ENCODE measurements at places on chromosomes 11 and 22.

- DNase-seq = no peak
Measured at GRCh38 chr11:2531987-2532703, 87.3 kb downstream of the KCNQ1 start.

GRCh38 chr11:57269571-57270021 lies 32.5 kb upstream of the APLNR start:
- no peak for DNase-seq

DNA sequence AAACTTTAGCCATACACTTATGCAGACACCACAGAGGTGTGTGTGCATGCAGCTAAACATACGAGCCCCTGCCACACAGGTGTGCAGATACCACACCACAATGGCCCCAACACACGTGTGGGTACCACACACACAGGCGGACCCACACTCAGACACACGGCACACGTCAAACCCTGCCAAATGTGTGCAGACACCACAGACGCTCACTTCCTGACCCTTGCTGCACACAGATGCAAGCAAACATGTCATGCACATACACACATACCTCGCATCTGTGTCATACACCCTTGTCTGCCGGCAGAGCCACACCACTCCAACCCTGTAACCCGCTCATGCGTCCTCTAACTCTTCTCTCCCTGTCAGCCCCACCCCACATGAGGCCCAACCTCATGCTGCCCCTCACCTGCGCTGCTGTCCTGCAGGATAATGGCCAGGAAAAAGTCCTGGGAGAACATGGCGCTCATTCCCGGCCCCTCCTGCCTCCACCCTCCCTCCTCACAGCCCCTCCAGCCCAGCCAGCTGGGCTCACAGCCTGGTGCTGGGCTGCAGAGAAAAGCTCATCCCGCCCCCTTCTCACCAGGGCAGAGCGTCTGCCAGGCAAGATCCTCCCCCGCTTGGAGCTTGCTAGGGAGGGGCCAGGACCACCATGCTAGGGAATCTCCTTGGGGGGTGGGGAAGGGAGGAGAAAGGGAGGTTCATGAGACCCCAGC lies 14.2 kb downstream of the SMPD1 start:
- DNase-seq = no peak

GRCh38 chr11:130471731-130472433 lies 23.4 kb downstream of the ADAMTS15 start:
- DNase-seq = no peak

- DNase-seq = no peak
Measured at GRCh38 chr11:11135820-11136476, 217.1 kb downstream of the CSNK2A3 start.

DNA sequence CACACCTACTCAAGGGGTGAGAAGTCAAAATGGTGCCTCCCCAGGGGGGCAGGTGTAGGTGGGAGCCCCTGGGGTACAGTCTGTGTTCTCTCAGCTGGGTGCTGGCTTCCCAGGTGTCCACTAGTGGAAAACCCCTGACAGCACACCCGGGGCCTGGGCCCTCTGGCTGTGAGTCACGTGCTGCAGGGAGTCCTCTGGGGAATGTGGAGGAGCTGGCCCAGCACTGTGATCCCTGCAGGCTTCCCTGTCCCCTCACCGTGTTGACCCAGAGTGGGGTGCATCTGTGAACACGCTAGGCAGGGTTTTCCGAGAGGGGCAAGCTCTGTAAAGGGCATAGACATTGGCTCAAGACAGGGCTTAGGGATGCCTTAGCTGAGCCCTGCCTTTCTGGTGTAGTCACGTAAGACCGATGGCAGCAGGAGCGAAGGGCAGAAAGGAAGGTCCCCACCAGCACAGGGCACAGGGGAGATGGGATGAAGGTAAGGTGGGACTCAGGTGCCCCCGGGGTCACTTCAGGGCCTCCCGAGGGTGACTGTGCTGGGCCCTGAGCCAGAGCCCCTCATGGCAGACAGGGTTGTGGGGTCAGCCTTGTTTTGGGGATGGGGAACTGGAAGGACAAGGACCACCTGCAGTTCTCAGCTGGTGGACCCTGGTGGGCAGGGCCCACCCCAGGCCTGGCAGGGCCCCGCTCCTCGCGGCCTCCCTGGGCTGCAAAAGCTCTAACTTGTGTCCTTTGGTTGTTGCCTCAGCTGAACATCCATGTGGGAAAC lies 14.1 kb downstream of the DERL3 start:
- no peak for DNase-seq

GRCh38 chr11:32244453-32244852 lies 153.6 kb downstream of the RCN1 start:
- DNase-seq = no peak

DNA sequence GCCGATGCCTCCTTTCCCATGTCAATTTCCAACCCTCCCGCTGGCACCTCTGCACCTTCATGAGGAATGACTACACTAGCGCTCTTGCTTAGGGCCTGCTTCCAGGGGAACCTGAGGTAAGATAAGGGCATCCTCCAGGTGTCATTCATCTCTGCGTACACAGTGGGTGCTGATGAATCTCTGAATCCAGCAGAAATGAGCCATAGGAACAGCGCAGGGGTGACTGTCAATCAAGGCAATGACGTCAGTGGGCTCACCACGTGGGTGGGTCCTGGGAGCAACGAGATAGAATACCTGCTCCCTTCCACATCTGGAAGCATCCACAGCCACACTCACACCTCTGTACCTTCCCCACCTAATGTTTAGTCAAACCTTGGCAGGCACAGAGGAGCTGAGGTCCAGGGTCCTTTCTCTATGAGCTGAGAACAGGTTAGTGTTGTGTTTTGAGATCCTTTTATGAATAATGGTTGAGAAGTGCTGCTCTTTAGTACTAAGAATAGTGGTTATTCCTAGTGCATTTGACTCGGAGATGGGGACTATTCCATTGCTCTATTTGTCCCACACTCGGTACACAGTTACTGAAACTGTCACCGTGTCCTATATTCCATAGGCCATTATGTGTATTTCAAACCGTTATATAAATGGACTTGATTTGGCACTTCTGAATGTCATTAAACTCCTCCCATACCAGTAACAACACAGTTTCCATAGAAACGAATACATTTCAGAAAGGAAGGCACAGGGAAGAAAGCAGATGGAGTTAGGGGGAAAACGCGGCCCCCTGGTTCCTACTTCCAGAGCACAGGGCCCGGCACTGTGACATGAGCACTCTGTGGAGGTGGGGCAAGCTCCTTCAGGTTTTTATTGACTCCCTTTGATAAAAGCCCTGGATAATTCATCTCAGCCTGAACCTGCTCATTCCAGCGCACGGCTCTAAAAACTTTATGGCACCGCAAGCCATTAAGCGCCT lies 193.4 kb downstream of the ST3GAL4 start:
- no peak for DNase-seq

DNA sequence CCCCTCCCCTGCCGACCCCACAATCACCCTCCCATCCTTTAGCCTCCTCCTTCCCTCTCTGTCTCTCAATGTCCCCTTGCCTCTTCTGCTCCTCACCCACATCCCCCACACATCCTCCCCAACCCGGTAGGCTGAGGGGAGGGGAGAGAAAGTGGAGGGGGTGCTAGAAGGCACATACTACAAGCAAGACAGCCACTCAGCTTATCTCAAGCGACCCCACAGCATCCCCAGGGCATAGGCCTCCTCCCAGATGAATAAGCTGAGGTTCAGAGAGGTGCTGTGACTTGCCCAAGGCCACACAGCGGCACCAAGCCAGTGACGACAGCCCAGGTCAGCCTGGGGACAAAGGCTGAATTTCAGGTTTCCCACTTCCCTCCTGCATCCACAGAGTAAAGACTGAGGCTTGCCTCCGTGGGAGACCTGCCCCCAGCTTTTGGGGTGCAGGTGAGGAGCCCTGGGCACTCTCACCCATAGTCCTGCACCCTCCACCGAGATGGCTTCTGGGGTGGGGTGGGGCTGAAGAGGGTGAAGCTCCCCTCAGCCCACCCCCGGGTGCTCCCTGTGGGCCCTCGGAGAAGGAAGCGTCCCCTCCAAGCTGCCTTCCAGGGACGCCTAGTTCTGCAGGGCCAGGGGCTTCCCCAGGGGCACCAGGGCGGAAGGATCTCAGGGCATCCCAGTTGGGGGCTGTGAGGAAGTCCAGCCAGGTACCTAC lies 511 bp downstream of the RAC2 start:
- DNase-seq = no peak

Measured in Panc1 (cell line).